Activated T-helper 1 cell treated with anti-CD3 and anti-CD28 coated beads, Interleukin-2, amount 50 U/mL, for 16 hours (primary cell): ENCODE measurements at places on chromosomes 12 and 14.

DNA sequence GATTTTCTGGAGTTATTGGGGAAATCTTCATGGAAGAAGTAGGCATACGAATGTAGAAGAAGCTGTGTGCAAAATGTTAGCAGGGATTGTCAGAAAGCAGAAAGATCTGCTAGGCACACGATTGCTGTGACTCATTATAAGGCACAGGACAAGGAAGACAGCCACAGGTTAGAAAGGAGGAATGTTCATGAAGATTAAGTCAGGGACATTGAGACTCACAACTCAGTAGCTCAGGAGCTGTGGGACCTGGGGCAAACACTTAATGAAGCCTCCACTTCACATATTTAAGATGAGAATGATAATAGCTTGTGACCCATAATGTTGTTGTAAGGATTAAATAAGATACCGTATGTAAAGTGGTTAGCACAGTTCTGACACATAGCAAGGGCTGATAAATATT lies 26.6 kb upstream of the RTRAF start:
- no peak for DNase-seq

DNA sequence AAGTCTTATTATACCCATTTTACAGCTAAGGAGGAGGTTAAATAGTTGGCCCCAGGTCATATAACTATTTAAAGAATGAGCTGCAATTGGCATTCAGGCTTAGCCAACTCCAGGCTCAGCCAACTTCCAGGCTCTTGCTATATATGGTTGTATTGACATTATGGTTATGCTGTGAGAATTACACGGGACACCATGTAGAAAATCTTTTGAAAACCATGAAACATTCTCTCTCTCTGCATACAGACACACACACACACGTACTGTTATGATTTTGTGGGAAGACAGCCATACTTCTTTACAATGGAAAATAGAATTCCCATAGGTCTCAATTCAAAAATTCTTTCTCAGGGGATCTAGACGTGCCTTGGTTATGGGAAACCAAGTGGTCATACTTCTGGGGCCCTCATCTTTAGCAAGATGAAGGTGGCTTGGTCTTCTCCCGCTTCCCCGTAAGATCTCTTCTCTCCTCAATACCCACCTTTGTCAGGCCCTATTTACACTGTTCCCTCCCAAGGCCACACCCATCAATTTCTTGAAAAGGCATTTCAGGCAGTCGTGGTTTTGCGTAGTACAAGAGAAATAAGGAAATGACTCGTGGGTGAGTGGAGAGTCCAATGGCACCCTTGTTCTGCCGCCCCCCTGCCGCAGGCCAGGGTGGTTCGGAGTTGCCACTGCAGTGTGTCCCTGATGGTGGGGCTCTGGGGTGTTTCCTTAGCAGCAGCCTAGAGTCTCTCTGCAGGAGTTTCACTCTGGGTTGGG lies 10.0 kb upstream of the GPRC5A start:
- no peak for DNase-seq

- DNase-seq: no peak
Observed at GRCh38 chr12:67026487-67027246, 242.5 kb upstream of the CAND1 start.

DNA sequence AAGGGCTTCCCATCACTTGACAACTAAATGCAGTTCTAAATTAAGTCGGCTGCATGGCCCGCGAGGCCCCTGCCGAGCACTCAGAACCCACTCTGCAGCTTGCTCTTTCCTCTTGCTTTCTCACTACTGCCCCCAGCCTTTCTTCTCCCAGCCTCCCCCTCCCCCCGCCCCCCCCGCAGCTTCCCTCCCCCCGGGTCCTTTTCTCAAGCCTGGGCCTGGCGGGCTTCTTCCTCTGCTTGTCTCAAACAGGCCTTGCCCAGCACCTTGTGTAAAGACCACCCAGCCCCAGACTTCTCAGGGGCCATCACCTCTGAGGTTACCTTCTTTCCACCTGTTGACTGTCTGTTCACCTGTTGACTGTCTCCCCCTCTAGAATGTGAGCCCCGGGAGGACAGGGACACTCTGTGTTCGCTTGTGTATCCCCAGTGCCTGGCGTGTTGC lies 1.1 kb downstream of the CYP46A1 start:
- no peak for DNase-seq

GRCh38 chr14:44271637-44272036 lies 235.4 kb downstream of the FSCB start:
- no peak for DNase-seq

DNA sequence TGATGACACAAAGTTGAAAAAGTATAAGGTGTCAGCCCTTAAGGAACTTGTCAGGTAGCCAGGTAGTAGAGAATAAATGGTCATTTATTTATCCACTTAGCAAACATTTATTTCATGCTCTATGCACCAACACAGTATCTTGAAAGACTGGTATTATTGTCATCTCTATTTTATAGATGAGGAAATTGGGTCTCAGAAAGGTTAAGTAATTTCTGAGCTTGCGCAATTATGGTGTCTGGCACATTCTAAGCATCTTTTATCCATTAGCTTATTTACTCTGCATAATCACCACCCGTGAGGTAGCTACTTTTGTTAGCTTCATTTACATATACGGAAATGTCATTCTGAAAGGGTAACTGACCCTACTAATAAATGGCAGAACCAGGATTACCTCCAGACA lies 2.5 kb upstream of the UTP20 start:
- DNase-seq: no peak

GRCh38 chr14:21921453-21921852 lies 247.8 kb upstream of the OR4E1 start:
- no peak for DNase-seq

- no peak for DNase-seq
Observed at GRCh38 chr12:58566599-58566998, 353.7 kb downstream of the LRIG3 start.

- DNase-seq: no peak
Observed at GRCh38 chr12:108852674-108853309, 4.6 kb downstream of the SSH1 start.

DNA sequence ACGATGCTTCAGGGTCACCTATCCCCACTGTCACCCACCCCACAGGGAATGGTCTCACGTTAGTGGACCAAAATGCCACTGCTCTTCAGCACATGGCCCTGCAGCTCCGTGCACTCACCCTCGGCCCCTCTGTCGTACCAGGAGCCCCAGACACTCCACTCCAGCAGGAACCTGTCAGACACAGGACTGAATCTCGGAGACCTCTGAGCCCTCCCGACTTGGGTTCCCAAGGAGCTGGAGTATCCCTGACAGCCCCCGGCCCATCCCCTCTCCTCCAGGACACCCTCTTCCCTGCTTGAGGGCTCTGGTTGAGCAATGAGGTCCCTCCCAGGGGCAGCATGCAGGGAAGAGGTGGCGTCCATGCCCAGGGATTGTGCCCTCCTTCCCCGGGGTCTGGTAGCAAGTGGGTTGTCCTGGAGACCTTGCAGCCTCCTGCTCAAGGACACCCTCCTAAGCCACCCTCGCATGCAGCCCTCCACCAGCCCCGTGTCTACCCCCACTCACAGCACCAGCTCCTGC lies 20.4 kb upstream of the LRTM2 start:
- no peak for DNase-seq

- no peak for DNase-seq
Observed at GRCh38 chr12:1795221-1795784, 25.1 kb upstream of the LRTM2 start.

DNA sequence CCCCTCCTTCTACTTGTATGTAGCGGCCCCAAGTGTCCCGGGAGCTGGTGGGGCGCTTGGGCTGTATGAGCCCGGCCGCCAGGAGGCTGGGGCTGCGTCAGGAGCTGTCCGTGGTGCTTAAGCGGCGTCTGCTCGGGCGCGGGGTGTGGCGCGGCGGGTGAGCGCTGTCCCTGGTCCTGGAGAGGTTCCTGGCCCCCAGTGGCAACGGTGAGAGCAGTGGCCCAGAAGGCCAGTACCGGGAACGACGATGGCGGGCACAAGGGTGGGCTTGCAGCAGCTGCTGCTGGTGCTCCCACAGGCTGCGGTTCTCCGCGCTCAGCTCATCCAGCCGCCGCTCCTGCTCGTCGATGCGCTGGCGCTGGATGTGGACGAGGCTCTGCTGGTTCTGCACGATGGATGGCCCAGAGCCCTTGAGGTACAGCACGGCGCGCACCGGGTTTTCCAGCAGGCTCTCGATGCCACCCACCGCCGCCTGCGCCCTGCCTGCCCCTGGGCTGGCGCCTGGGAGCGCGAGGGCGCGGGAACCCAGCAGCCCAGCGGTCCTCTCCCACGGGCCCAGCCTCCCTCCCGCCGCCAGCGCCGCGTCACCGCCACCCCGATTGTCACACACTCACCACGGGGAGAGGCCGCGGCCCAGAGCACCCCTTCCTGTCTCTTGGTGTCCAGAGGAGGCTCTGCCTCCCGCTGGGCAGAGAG lies 41.9 kb upstream of the FKBP4 start:
- peak; percentile 47 for DNase-seq
